ENCODE measurements at places on chromosomes 7 and 10.
A peak's percentile ranks its signal among the peaks of the same experiment; 100 is the strongest.

GRCh38 chr10:30154126-30154525 is 94.7 kb upstream of the JCAD start:
- ATAC-seq, result no peak

GRCh38 chr7:134995239-134996096 is 9.2 kb downstream of the AGBL3 start:
- no peak for ATAC-seq

- ATAC-seq, result no peak
Measured at GRCh38 chr7:113452245-113452644, 333.9 kb upstream of the SMIM30 start.

DNA sequence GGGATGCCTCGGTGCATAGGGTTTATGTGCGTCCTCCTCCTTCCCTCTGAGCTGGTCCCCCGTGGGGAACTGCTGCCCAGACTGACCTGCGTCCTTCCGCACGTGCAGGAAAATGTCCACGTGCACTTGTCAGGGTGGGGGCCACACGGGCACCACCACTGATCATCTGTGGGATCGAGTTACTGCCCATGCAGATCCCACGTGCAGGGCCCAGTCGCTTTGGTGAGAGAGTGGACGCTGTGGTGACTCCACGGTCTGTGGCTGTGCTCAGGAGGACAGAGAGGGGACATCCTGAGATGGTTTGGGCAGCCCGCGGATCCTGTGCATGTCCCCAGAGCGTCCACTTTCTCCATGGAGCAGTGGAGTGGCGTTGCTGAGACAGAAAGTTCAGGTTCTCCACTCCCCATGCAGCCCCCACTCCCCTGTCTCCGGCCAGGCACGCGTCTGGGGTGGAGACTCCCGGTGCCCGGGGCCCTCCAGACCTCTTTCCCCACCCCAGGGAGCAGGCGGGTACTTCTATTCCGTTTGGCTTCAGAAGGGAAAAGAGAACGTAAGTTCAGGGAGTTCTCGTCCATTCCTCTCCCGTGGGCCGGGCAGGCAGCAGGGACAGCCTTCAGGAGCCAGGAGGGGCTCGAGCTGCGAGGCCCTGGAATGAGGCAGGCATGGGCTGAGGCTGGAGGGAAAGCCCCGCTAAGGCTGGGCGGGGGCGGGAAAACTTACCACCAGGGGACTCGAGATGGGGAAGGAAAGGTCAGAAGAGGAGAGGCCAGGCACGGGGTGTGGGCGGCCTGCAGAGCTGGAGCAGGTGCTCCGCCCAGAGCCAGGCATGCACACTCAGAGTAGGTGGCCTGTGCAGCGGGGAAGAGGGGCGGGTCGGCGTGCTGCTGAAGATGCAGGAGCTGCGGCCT is 59.9 kb downstream of the EGFR start:
- ATAC-seq, result peak; percentile 6

All from gastroesophageal sphincter (tissue), 4 donors.